ENCODE measurements at places on chromosomes 11 and 22. TPM values are rescaled to one million over a fixed set of nuclear protein-coding genes. Genes with fewer than 3 reads are reported as not detected.

SHISAL1 gene
- total RNA-seq: 2.0 TPM

BCO2 gene
- 44.7 TPM for total RNA-seq

SUSD2 gene
- total RNA-seq: 4.9 TPM

PHLDA2 gene
- total RNA-seq: 2.6 TPM

MPZL2 gene
- total RNA-seq: 13.8 TPM

SLC15A3 gene
- 12.9 TPM for total RNA-seq

MS4A4E gene
- total RNA-seq: 0.71 TPM

DGAT2 gene
- total RNA-seq: 27.7 TPM

FOLR2 gene
- total RNA-seq: 32.5 TPM

NR1H3 gene
- 23.2 TPM for total RNA-seq

GPR83 gene
- total RNA-seq: 0.12 TPM

AASDHPPT gene
- 29.9 TPM for total RNA-seq

MPPED1 gene
- not detected for total RNA-seq

Data from right atrium auricular region (tissue), 2 donors.